ENCODE measurements at places on chromosomes 12 and 14.

DNA sequence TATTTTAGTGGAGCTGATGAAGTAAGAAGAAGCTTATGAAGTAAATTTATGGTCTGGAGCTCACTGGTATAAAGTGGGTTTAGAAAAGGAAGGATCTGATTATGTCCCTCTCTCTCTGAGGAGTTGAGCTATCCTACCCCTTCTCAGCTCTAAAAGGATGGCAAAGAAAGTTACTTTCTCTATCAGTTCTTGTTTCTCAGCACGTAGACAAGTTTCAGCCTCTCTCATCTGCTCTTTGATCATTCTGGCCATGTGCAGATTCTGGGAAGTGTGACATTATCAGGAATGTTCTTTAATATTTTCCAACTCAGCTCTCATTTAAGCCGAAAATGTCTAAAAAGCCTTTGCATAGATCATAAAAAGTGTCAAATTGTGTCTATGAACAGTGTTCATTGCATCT is 5.8 kb upstream of the EGLN3 start:
- DNase-seq: no peak

- DNase-seq: no peak
Observed at GRCh38 chr12:124725597-124726237, 137.9 kb downstream of the SCARB1 start.

GRCh38 chr12:86713121-86713520 is 456.9 kb upstream of the MGAT4C start:
- DNase-seq: no peak

DNA sequence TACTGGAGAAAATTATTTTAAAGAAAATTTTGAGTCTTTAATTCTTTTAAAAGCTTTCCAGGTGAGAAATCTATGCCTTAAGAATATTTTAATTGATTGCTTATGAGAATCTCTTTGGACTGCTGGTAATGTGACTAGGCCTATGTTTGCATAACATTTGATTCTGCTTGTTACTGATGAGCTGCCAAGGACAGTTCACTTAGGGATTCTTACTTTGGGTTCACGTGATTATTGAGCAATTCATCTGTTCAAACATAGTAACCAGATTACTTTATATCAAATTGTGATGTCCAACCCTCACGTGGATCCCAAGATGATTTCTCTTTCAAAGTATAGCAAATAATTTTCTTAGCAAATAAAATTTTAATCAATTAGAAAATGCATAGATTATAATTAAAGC is 27.4 kb upstream of the ABCD2 start:
- no peak for DNase-seq

DNA sequence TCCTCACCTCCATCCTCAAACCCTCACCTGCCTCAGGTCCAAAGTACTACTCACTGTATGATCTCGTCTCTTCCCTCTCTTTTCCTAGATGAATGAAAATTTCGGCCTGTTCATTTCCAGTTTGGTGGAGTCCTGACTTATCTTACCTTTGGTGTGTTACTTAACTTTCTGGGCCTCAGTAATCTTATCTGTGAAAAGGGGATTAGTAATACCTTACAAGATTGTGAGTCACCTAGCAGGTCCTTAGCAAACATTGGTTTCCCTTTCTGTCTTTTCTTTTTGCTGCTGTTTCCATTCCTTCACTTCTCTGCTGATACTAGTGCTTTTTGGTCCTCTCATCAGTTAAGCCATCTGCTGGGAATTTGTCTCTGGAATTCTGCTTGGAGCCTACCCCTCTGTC is 52.8 kb downstream of the AKAP6 start:
- DNase-seq: no peak

- no peak for DNase-seq
Observed at GRCh38 chr14:92398888-92399636, 76.1 kb downstream of the SLC24A4 start.

- DNase-seq: no peak
Observed at GRCh38 chr12:30098677-30099076, 314.9 kb upstream of the TMTC1 start.

DNA sequence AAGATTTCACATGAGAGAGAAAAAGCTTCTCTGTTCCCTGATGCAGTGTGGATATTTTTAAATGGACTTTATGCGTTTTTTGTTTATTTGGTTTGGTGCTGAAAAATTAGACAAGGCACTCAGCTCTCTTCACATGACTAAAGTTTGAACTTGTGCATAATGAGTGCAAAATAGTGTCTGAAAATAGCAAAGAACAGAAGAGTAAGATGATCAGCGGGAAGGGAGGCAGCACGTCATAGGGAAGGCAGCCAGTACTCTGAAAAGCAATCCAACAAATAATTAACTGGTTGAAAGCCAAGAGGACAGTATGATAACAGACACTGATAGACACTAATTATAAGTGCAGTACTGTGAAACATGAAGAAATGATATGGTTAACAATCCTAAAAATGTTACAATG is 46.6 kb upstream of the CDKN3 start:
- no peak for DNase-seq

DNA sequence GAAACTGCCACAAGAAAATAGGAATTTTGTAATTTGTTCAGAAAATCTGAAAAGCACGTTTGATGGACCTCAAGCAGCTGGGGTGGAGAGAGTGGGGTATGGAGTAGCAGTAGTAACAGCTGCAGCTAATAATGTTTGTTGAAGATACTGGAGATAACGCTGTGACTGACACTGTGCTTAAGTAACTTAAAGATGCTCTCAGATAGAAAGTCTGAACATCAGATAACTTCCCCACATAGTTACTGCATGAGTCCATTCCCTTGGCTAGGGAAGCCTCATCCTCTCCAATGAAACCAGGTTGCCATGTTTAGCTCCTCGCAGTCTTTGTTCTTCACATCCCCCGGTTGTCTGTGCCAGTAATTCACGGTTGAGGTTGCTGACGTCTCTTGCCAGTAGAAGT is 24.9 kb downstream of the RMST start:
- DNase-seq: no peak

DNA sequence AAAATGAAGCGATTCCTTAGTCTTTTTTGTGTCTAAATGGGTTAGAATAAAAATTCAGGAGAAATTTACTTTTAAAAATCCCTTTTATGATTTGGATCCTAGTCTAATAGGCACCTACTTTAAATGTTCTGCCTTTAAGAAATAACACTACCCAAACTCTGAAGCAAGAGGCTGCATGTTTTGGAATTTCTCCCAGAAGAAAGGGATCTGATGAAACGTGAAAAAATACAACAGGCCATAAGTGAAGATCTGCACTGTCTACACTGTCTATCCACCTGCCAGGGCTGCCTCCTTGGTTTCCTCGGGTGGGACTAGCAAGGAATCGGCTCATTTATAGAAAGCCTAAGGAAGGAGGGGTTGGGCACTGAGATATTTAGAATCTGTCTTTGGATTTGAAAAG is 22.1 kb downstream of the ACVR1B start:
- DNase-seq: no peak

DNA sequence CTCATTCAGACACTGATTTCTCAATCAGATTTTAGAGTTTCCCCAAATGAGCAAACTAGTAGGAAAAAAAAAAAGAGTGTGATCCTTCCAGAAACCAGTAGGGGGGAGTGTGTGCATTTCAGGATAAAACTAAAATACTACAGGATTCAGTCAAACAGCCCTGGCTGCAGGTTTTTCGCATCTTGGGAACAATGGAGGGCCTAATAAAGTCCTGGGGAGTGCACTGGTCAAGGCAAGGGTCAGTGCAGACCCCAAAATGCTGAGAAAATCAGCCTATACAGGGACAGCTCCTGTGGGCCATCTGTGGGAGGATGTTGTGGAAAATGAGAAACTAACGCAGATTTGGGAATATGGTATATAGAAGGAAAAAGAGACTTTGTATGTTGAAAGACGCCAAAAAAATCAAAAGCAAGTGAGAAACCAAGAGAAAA is 22.2 kb upstream of the ABCD4 start:
- no peak for DNase-seq

GRCh38 chr12:52316701-52317100 is 4.5 kb downstream of the KRT83 start:
- no peak for DNase-seq

All from CD4-positive, alpha-beta T cell (primary cell).